ENCODE measurements at places on chromosomes 3 and 15.

- no peak for DNase-seq
Observed at GRCh38 chr3:112460519-112461195, 38.6 kb downstream of the BTLA start.

DNA sequence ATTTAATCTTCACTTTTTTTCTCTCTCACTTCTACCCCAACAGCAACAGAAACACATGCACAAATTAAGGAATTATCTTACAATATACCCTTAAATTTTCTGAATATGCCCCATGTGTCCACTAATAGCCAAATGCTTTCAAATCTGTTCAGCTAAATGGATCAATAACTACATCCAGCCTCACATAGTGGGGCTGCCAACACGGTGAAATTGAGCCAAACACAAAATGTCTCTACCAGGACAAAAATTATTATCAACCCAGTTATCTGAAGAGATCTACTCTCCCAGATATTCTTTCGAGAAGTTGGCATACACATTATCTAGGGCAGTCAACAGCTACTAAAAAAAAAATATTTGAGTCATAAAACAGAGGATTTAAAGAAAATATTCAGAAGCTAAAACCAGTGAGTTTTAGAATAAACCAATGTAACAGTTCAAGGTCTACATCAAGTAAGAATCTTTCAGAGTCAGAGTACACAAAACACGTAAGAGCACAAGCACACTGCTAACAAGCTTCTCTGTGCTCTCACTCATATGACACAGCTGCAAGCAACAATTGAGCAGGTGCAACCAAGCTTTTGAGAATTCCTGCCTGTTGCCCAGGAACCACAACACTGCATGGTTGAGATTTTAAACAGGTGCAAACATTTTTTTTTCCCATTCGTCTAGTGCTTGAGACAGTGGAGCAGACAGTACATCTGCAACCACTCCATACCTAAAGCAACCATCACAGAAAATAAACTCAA, 247.7 kb downstream of the ZBTB20 start:
- no peak for DNase-seq

DNA sequence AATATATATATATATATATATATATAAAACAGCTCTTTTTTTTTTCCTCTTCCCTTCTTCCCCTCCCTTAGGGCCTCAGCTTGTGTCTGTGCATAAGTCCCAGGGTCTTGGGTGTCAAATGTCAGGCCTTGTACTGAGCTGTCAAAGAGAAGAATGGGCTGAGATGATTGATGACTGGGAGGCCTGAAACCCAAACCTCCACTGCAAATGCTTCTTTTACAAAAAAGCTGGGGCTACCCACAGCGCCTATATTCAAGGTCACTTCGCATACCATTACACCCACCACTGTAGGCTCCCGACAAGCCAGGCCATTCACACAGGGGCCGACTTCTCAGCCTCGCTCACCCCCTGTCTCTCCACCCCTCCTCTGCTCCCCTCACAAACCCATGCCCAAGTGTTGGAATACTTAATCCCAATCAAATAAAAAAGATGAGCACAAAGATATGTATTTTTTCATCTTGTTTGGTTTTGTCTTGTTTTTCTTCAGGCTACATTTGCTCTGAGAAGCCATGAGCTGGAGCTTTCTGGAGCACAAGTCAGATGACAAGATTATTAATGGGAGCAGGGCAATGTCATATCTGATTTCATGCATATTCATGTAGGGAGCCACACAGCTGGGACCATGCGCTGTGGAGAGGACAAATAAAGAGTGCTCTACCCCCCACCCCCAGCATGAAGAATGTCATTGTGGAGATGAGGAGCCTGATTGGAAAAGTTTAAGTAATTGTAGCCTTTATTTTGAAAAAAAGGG, 614.4 kb upstream of the NR2F2 start:
- no peak for DNase-seq

DNA sequence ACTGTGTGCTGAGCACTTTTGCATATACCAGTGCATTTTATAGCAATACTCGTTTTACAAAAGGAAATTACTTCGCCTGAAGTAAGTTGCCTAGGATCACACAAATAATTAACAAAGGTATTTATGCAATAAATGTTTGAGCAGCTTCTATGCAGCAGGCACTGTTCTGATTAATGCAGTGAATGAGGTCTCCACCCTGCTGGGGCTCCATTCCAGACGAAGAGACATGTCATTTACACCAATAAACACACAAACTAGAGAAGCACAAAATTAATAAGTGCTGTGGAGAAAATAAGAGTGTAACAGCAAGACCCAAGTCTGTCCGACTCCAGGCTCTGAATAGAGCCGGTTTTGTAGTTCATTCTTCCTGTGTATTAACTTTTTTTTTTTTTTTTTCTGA, 17.5 kb downstream of the NOX5 start:
- no peak for DNase-seq

- no peak for DNase-seq
Observed at GRCh38 chr3:138914870-138915502, 32.0 kb downstream of the FOXL2 start.

DNA sequence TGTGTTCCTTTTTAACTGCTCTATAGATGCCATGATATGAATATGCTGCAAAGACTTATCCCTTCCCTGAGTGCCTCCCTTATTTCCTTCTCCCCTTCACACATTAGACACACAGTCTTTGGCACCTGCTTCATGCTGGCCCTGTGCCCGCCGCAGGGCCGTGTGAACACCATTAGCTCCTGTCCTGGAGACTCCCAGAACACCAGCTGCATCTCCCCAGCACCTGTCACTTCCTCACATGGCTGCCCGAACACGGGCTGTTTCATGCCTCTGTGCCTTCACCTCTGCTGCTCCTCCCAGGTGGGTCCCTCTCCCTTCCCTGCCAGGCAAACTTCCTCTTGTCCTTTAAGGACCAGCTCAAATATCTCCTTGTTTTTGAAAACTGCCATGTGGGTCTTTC, 40.5 kb upstream of the SEC13 start:
- DNase-seq: no peak

DNA sequence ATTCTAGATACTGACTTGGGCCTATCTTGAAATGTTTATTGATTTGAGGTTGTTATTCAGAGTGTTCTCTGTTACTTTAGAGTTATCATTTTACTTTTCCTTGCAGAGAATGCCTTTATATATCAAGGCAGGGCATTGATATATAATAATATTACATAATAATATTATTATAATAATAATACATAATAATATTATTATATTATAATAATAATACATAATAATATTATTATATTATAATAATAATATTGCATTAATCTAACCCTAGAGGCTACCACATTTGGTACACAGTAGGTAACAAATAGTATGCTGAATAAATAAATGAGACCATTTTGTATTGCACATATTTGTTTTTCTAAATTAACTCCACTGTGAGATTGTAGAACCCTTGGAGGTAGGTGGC, 216.3 kb downstream of the EFHB start:
- no peak for DNase-seq

DNA sequence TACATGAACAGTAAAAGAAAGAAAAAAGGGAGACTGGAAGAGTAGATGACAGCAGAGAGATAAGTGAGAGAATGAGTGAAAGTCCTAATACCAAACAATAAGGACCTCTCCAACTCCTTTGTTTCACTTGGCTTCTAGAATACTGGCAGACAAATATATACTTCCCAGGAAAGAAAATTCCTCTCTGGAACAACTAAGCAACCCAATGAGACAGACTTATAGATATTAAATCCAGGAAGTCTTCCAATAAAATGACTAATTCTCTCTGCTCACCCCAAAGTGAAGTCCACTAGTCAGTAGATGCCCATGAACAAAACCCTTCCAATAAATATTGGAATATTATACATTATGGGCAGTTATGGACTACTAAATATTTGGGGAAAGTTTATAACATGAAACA, 114.2 kb downstream of the NEDD4 start:
- no peak for DNase-seq

GRCh38 chr3:151093905-151094304, 8.4 kb downstream of the MED12L start:
- DNase-seq: no peak

GRCh38 chr15:64493641-64494040, 33.3 kb downstream of the ZNF609 start:
- DNase-seq: no peak

DNA sequence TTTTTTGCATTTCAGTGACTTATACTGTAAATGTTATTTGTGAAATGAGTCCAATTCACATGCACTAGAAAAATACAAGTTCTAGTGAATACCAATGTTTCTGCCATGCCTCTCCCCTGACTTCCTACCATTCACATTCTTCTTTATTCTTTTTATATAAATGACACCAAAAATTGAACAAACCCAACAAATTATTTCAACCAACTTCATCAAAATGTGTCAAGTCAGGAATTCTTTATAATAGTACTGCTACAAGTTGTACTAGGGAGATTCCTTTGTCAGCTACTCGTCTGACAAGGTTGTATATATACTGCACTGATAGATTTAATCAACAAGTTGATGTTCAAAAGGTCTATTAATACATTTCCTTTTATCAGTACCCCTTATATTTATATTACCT, 3.0 kb downstream of the TBL1XR1 start:
- DNase-seq: no peak

- DNase-seq: no peak
Observed at GRCh38 chr3:41638381-41638780, 323.5 kb downstream of the ULK4 start.

- DNase-seq: no peak
Observed at GRCh38 chr3:16842272-16843270, 42.2 kb upstream of the PLCL2 start.

DNA sequence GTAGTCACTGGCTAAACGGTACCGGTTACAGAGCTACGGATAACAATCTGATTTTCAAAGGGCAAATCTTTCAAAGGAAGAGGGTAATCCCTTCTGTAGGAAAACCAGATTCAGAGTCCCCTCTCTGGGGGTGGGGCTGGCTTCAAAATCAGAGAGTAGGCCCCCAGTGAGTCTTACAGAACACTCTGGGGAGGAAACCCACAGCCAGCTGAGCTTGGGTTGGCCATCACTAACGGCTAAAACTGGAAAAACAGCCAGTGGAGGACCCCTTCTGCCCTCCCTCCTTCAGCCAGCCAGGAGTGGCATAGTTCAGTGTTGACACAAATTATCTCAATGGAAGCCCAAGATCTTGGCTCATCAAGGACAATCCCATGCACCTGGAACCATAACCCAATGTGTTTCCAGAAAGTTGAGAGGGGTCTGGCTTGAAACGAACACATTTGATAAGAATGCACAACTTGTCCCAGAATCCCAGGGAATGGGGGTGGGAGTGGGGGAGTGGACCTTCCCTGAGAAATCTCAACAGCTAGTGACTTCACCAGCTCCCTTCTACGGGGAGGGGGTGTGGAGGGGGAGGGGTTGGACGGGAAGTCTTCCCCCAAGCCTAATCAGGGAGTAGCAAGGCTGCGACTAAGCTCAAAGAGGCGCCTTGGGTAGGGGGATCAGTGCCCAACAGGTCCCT, 1.0 kb downstream of the RASL12 start:
- DNase-seq: no peak

- DNase-seq: no peak
Observed at GRCh38 chr3:152671446-152672319, 163.2 kb upstream of the P2RY1 start.
